Activated T-helper 1 cell treated with anti-CD3 and anti-CD28 coated beads, Interleukin-12 subunit alpha, Interleukin-12 subunit beta, Interleukin-2, Interleukin-4 antibody, amounts not matched to agents 30 ng/mL and 10 ng/mL and 1 ng/mL, durations not matched to agents 14 hours and 24 hours and 36 hours (primary cell): ENCODE measurements at places on chromosomes 12 and 14. TPM values are rescaled to one million over a fixed set of nuclear protein-coding genes. Genes with fewer than 3 reads are reported as not detected.

- no peak overlapping the region for H3K27ac ChIP-seq
- no peak overlapping the region for H3K4me3 ChIP-seq
- H3K4me1 ChIP-seq: no peaks in the 10 kb centered on the region
These were observed 4.2 kb downstream of the SOX5 start for GRCh38 chr12:23945249-23945648.

GRCh38 chr12:7832059-7832696 is 40.5 kb downstream of the SLC2A14 start:
- no peak overlapping the region for H3K4me3 ChIP-seq
- peak; percentile 3 for DNase-seq
- H3K36me3 ChIP-seq: no peaks in the 10 kb centered on the region
- H3K4me1 ChIP-seq: no peaks in the 10 kb centered on the region
- no peak overlapping the region for H3K27ac ChIP-seq

The COX8C gene
- not detected in 2 replicates for total RNA-seq

GRCh38 chr12:29160230-29160629 is 11.2 kb downstream of the FAR2 start:
- peaks cover 5% of the 10 kb centered on the region for H3K27me3 ChIP-seq
- H3K4me1 ChIP-seq: peaks cover 24% of the 10 kb centered on the region
- no peak overlapping the region for H3K4me3 ChIP-seq
- no peak for DNase-seq
- no peak overlapping the region for H3K27ac ChIP-seq

The TPPP2 gene
- not detected in 2 replicates for total RNA-seq

The MYO1H gene
- not detected in 2 replicates for total RNA-seq

DNA sequence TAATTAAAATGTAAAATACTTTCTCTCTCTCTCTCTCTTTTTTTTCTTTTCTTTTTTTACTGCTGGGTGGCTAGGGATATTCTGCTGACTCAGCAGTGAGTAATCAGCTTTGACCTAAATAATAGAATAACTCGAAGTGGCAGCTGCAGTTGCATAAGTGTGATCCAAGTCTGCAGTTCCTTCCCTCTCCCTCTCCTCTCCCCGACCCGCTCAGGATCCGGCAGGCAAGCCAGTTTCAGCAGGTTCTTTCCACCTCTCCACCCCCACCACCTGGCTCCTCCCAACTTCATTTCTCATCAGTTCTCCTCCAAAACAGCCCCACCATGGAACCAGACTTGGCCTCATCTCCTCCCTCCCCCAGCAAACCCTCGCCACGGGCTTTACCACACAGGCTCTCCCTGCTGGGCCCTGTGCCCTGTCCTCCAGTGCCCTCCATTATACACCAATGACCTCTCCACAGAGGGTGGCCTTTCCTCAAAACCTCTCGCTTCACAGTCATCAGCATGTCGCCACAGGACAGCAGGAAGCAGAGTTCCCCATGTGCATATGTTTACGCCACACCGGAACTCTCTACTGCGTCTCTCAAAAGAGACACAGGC is 22.4 kb downstream of the SLC7A8 start:
- no peak overlapping the region for H3K27ac ChIP-seq
- no peaks in the 10 kb centered on the region for H3K4me1 ChIP-seq
- no peak overlapping the region for H3K4me3 ChIP-seq
- H3K27me3 ChIP-seq: peaks cover 9% of the 10 kb centered on the region

DNA sequence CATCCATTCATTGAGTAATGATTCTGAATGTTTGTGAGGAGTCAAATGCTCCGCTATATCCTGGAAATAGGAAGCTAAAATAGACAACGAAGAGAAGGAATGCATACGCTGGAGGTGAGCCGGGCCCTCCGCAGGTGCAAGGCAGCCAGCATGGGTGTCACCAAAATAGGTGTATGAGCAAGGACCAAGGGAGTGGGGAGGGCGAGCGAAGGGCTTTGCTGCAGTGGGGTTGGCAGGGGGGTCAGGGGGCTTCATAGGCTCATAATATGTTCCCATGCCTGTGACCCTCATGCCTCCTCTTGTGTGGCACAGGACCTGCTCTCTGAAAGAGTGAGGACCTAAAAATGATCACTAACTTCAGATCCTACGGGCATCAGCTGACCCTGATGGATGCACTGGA is 73.0 kb downstream of the PRMT8 start:
- DNase-seq: no peak
- H3K27ac ChIP-seq: no peak overlapping the region
- H3K4me3 ChIP-seq: no peak overlapping the region
- H3K27me3 ChIP-seq: peaks cover 16% of the 10 kb centered on the region

DNA sequence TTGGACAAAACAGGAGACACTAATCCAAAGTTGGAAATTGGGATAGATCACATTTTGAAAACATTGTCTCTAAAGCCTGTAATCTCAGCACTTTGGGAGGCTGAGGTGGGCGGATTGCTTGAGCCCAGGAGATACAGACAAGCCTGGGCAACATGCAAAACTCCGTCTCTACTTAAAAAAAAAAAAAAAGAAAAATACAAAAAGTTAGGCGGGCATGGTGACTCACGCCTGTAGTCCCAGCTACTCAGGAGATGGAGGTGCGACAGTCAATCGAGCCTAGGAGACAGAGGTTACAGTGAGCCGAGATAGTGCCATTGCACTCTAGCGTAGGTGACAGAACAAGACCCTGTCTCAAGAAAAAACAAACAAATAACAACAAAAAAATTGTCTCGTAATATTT is 152.1 kb downstream of the MGAT4C start:
- no peak overlapping the region for H3K27ac ChIP-seq
- no peak for DNase-seq
- no peak overlapping the region for H3K4me3 ChIP-seq
- H3K36me3 ChIP-seq: no peaks in the 10 kb centered on the region
- no peaks in the 10 kb centered on the region for H3K4me1 ChIP-seq

DNA sequence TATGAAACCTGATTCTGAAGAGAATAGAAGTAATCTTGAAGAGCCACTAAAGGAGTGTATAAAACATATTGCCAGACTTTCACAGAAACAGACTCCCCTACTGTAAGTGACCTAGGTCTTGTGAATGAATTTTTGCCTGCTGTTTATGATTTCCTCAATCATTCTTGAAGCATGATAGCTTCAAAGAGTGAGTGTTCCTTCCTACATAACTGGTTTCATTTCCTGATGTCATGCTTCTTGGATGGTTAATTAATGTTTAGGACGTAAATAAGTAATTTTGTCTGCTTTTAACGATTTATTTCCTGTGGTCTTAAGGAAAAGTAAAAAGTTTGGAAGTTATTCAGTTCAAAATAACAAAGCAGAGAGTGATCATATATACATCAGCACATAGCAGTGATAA is 129.8 kb downstream of the PIK3C2G start:
- H3K27me3 ChIP-seq: no peaks in the 10 kb centered on the region
- no peak for DNase-seq
- no peak overlapping the region for H3K4me3 ChIP-seq

GRCh38 chr14:85653029-85653428 is 123.1 kb downstream of the FLRT2 start:
- DNase-seq: no peak
- H3K4me3 ChIP-seq: no peak overlapping the region
- no peaks in the 10 kb centered on the region for H3K27me3 ChIP-seq
- H3K27ac ChIP-seq: no peak overlapping the region
- no peaks in the 10 kb centered on the region for H3K36me3 ChIP-seq

- H3K4me3 ChIP-seq: no peak overlapping the region
- no peaks in the 10 kb centered on the region for H3K27me3 ChIP-seq
- no peak overlapping the region for H3K27ac ChIP-seq
These were observed 640.9 kb downstream of the MED13L start for GRCh38 chr12:115636546-115636945.

DNA sequence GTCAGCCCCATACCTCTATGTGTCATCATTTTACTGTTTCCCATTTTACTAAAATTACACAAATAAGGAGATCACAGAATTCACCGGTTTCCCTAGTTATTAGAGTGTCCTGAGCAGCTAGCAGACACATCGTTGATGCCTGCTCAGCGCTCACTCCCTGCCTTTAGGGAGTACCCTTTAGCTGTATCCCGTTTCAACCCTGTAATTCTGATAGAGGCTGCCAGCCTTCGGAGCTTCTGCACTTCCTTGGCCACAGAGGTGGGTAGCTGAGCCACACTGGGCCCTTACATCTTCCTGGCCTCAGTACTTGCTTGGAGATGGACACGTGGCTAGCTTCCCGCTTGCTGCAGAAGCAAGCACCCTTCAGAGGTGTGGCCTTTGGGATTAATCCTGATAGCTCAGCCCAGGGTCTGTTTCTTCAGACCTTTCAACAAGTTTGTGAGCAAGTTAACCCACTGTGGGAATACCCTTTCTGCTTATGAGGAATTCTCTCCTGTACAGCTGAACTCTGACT is 14.3 kb upstream of the FBXW8 start:
- no peaks in the 10 kb centered on the region for H3K36me3 ChIP-seq
- peaks cover 29% of the 10 kb centered on the region for H3K27me3 ChIP-seq
- no peak overlapping the region for H3K4me3 ChIP-seq
- DNase-seq: no peak
- no peak overlapping the region for H3K27ac ChIP-seq
- H3K4me1 ChIP-seq: no peaks in the 10 kb centered on the region

GRCh38 chr12:76768576-76768975 is 4.7 kb downstream of the ZDHHC17 start:
- no peak for DNase-seq
- H3K36me3 ChIP-seq: peaks cover 5% of the 10 kb centered on the region
- H3K27me3 ChIP-seq: no peaks in the 10 kb centered on the region
- H3K4me1 ChIP-seq: peaks cover 25% of the 10 kb centered on the region
- no peak overlapping the region for H3K4me3 ChIP-seq

The OTOGL gene
- 0.21 TPM in 1 of 2 replicates, not detected in the other for total RNA-seq

The TFCP2 gene
- 49.1 and 49.8 TPM in 2 replicates for total RNA-seq

The BDKRB1 gene
- total RNA-seq: not detected in 2 replicates

The CMTM5 gene
- total RNA-seq: not detected in 2 replicates

DNA sequence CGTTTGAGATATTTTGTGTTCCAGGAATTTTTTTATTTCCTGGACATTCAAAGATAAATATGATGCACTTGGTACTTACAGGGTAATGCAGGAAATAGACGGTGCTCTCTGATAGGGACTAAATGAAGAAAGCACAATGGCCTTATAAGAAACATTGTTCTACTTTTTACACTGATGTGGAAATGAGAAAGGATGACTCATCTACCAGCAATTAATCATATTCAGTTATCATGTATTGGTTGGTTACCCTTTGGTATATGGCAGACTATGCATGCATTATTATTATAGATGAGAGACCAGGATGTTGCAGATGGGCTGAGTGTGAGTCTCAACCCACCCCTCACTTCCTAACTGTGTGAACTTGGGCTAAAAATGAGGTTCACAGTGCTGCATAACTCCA is 222.2 kb downstream of the FLRT2 start:
- H3K4me3 ChIP-seq: no peak overlapping the region
- H3K36me3 ChIP-seq: no peaks in the 10 kb centered on the region
- H3K27ac ChIP-seq: no peak overlapping the region
- H3K4me1 ChIP-seq: no peaks in the 10 kb centered on the region
- no peak for DNase-seq

- peak overlapping the region; percentile 72 for H3K27ac ChIP-seq
- H3K4me1 ChIP-seq: peaks cover 58% of the 10 kb centered on the region
- H3K27me3 ChIP-seq: peaks cover 45% of the 10 kb centered on the region
- peaks cover 21% of the 10 kb centered on the region for H3K36me3 ChIP-seq
- DNase-seq: no peak
These were observed 8.7 kb downstream of the SHMT2 start for GRCh38 chr12:57237932-57238853.

The SERPINA4 gene
- not detected in 2 replicates for total RNA-seq
